Iris pigment epithelial cell (primary cell): ENCODE measurements at places on chromosomes 7 and 10.

DNA sequence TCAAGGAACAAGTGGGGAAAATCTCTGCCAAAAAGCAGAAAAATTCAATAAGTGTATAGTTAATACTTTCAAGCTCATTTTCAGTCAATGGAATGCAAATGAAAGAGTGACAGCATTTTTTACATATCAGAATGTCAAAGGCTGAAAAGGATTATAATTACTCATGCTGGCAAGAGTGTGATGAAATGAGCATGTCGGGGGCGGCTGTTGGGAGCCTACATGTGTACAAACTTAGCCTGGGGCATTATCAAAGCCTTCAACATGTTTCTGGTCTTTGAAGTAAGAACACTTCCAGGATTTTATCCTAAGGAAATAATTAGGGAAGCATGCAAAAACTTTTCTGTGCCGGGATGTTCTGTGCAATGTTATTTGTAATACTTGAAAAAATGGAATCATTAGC is 221.7 kb upstream of the LYZL1 start:
- DNase-seq = peak; percentile 84

GRCh38 chr7:138246428-138246827 is 170.2 kb downstream of the AKR1D1 start:
- DNase-seq = no peak

GRCh38 chr7:151380199-151381097 is 29.4 kb downstream of the WDR86 start:
- no peak for DNase-seq

- no peak for DNase-seq
These were observed 354.0 kb downstream of the ARL4A start for GRCh38 chr7:13041368-13041988.

DNA sequence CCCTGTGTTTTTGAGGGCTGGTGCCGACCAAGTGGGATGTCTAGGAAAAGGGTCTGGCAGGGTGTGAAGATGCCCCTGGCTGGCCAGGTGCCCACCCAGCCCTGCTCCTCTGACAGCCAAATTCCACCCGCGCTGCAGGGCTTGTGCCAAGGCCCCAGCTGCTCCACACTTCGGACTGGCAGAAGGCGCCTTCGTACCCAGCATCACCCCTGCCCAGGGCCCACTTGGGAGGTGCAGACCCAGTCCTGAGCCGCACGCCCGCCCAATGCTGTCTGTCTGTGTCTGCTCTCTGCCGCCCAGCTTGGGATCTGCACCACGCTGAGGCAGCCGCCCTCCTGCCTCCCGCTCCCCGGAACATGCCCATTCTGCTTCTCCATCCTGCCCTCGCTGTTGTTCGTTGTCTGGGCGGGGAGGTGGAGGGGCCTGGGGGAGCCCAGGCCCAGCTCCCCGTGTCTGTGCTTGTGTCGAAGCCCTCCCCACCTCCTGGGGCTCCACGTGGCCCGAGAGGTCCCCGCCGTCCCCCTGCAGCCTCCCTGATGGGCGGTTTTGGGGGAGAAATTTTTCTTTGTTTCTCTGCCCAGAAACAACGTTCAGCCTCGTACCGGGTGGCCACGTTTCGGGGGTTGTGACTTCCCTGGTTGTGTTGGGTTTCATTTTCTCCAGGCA is 36.9 kb upstream of the PPIF start:
- DNase-seq = no peak

DNA sequence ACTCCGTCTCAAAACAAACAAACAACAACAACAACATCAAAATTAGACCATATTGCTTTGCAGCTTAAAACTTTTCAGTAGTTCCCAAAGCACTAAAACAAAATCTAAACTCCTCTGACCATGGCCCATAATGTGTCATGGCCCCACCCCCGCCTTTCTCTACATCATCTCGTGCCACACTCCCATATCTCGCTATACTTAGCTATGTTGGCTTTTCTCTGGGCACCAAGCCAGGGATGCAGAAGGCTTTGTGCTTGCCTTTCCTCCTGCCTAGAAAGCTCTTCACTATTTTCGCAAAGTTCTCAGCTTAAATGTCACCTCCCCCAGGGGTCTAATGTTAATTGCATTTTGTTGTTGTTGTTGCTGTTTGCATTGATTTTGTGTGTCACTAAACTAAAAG is 15.1 kb upstream of the SLC16A12 start:
- DNase-seq = peak; percentile 23

- peak; percentile 62 for DNase-seq
These were observed 8.9 kb downstream of the GLI3 start for GRCh38 chr7:42227936-42228591.

DNA sequence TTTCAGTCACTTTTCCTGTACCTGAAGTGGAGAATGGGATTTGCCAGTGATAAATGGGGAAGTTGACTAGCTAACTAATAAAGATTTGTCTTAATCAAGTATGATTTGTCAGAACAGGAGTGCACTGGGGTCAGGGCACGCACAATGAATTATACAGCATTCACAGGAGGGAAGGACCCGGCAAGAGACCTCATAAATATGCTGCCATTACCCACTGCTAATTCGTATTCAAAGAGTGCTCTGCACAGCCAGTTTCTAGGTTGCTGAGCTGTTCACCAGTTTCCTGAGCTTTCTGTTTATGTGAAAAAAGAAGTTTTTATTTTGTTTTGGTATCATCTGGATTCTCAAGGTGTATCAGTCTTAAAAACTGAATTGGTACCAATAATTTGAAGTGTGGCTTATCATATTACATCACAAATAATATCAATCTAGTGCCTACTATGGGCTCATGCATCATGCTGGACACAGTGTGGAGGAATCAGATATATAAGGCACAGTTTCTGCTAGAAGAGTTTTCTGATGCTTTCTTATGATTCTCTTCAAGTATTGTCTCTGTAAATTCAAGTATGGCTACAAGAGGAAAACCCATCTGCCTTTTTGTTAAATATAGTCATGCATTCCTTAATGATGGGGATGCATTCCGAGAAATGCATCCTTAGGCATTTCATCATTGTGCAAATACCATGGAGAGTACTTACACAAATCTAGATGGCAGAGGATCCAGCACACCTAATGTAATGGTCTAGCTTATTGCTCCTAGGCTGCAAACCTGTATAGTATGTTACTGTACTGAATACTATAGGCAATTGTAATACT is 202.2 kb downstream of the VTI1A start:
- DNase-seq = peak; percentile 70
